GDM1 (cell line): ENCODE measurements at places on chromosomes 5 and 9.

DNA sequence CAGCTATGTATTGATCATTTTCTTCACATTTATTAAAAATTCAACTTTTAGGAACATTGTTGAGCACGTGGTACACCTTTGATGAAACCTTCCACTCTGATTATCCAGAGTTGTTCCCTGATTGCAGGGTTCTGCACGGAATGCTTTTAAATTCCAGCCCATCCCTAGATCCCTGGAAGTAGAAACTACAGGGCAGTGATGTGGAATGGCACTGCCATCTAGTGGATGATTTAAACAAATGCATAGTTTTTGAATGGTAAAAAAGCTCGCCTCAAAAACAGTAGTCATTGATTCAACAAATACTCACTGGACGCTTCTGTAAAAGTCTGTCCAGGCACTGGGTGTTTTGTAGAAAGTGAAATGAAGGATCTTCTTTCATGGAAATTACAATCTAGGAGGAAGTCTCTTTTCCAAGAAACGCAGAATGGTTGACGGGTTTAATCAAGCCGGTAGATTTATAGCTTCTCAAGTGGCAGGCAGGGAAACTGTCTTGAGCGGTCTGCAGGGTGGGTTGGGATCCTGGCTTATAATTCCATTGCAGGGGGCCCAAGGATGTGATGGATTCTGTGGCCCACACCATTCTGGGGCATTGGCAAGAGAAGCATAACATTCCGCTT, 118.4 kb downstream of the ARHGAP26 start:
- peak; percentile 18 for DNase-seq

DNA sequence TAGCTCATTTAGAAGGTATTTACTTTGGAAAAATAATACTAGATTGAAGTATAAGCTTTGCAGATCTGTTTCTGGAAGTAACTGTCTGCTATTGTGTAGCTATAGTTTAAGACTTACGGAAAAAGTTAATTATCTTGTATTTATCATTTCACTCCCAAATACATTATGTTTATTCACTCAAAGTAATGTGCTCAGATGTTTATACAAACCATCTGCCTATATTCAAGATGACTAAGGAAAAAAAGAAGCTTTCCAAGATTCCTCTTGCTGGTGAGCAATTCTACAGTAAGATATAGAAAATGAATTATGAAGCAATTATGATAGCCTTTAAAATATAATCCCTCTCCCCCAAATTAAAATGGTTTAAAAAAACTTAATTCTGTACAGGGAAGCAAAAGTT, 137.9 kb downstream of the KIAA0825 start:
- no peak for DNase-seq

GRCh38 chr5:179307931-179308471, 37.3 kb downstream of the ADAMTS2 start:
- DNase-seq = no peak

DNA sequence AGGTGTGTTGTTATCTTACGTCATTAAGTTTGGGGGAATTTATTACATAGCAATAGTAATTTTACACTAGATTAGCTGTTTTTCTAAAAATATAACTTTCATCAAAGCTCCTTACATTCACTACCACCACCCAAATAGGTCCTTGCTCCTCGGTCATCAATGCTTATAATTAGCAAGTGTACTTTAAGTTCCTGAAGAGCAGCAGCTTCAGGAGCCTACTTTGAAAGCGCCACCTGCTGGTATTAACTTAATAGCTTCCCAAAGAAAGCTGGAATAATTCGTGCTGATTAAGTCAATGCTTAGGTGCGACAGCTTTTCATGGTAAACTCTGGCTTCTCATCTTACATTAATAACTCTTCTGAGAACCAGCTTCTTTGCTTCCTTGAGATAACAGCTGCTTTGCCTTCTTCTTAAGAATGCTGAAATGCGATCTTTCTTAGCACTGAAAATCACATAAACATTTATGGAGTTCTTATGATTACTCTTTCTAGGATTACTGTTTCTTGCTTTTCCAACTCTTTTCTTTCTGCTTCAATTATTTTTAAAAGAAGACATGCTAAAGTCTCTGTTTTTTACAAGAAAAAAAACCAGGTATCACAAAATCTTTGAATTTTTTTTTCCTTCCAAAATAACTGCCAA, 10.0 kb upstream of the C5 start:
- DNase-seq = no peak

GRCh38 chr5:121706686-121707085, 145.0 kb upstream of the FTMT start:
- DNase-seq = no peak

DNA sequence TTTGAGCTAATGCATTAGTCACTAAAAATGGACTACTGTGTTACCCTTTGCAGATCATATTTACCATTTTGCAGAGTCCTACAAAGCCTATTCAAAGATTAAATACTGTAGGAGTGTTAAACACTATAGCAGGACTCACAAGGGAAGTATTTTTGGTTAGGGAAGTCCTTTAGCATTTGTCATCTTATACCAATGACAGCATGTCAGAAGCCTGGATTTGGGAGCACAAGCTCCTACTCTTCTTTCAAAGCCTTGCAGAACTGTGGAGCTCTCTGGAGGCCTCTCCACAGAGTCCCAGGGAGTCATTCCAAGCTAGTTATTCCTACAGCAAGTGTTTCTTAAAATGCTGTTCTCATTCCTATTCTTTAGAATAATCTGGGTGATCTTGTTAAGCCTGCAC, 288.8 kb downstream of the PIK3R1 start:
- DNase-seq = no peak

GRCh38 chr5:147956064-147956841, 49.9 kb upstream of the C5orf46 start:
- DNase-seq = no peak

GRCh38 chr9:32524892-32525708, 896 bp downstream of the RIGI start:
- no peak for DNase-seq

- no peak for DNase-seq
Measured at GRCh38 chr5:145775893-145776444, 59.2 kb downstream of the PRELID2 start.

DNA sequence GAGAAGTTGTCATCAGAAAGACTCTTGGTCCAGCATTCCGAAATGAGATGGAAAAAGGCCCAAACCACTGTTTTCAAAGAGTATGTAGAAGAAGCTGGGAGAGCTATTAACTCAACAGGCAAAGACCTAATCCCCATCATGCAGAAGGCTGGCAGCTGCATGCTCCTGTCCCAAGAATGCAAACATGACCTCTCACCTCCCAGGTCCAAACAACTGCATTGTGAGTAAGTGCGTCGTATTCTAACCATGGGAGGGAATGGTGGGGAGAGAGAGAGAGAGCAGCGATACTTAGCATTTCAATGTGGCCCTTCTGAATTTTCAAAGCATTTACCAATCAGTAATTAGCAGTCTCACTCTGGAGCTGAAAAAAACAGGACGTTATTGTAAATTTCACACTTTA, 27.6 kb downstream of the TRPC7 start:
- DNase-seq = no peak

- DNase-seq = no peak
Measured at GRCh38 chr9:133187561-133188005, 21.5 kb downstream of the OBP2B start.

- no peak for DNase-seq
Measured at GRCh38 chr9:9791611-9792010, 821.2 kb downstream of the PTPRD start.

DNA sequence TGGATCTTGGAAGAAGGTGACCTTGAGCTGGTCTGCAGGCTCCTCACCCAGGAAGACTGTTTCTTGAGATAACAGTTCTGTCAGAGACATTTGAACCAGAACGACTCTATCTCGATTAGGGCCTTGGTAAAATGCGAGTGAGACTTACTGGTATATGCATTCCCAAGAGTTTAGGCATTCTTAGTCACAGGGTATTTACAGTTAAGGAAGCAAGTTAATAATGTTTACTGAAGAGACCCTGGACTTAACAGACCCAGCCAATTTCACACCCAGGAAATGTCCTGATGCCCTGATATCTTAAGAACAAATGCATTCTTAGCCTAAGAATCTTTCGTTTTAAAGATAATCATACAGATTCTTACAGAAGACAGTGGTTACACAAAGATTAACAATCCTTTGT, 1867.2 kb upstream of the C9orf72 start:
- no peak for DNase-seq

- DNase-seq = no peak
Measured at GRCh38 chr9:27539479-27540441, 10.1 kb upstream of the MOB3B start.

- no peak for DNase-seq
Measured at GRCh38 chr9:81052846-81053245, 636.5 kb downstream of the TLE1 start.

- DNase-seq = no peak
Measured at GRCh38 chr5:3140117-3140516, 388.6 kb upstream of the IRX2 start.

DNA sequence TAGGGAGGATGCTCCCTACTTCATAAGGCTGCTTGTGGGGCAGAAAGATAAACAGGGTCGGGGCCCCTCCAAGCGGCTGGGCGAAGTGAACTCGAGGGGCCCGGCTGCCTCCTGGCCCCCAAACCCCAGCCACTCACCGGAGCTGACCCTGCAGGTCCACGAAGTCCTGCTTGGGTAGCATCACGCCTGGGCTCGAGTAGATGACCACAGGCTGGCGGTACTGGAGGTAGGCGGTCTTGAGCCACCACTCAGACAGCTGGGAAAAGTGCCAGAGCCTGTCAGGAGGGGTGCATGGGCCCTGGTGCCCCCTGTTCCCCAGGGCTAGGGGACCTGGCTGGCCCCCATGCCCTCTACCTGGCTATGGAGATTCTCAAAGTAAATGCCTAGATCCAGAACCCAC, 6.5 kb downstream of the CRAT start:
- no peak for DNase-seq

DNA sequence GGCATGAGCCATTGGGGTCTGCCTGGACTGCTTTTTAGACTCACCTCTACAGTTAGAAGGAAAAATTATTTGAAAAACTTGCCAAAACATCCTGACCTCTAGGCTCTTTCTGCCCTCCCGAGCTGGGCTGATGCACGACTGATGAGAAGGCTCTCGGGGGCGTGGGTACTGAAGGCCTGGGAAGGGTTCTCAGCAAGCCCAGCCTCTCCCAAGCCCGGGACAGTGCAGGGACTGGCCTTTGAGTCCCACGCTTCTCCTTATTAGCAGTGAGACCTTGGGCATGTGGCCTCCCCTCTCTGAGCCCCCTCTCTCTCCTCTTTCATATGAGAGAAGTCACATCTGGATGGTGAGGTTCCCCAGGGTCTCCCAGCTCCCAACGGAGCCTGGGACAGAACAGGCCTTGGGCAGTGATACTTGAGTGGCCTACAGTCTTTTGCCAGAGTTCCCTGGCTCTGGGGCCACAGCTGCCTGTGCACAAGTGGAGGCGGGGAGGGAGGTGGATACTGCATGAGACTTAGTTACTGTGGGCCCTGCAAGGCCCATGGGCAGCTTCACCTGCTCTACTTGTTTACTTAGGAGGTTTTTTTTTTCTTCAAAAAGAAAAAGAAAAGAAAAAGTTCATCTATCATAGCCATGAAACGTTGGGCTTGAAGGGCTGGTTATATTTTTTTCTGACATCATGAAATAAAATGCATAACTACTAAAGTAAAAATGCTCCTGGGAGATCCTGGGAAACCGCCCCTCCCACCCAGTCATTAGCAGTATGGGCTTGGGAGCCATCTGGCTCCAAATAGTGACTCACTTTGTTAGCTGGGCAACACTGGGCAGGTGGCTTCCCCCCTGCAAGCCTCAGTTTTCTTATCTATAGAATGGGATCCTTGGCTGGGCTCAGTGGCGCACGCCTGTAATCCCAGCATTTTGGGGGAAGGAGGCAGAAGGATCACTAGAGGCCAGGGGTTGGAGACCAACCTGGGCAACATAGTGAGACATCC, 139.4 kb downstream of the GAPVD1 start:
- no peak for DNase-seq

GRCh38 chr5:57802131-57802530, 319.5 kb upstream of the ACTBL2 start:
- DNase-seq = no peak

DNA sequence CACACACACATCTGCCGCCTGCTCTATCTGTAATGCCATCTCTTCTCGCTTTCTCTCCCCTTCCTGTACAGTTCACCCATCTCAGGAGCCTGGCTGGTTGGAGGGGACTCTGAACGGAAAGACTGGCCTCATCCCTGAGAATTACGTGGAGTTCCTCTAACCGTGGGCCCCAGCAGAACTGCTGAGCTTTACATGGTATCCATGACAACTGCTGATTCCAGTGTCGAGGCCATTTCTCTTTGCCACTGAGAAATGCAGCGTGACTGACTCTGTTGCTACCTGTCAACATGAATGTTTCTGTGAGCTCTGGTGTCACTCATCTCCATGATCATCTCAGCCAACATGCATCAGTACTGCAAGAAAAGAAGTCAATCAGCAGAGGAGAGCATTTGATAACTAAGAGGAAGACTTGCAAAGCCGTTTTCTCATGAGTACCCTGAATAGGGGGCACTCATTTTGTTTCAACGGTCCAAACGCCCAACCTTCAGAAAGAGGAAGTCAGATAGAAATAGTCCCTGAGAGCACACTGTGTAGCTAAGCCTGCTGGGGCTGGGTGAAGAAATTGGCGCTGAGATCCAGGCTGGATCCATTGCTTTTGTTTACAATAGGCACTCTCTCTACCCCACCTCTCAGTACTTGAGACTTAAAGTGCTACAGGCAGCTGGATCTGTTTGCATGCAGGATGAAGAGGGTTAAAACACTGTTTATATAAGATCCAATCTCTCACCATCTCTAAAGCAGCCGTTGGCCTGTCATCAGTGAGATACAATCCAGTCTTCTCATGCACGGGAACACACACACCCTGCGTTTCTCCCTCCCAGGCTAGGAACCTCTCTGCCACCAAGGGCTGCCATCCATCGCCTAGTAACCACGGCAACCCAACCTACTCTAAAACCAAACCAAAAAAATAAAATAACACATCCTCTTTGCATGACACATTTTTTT, 180.9 kb downstream of the NR3C1 start:
- peak; percentile 76 for DNase-seq

- DNase-seq = no peak
Measured at GRCh38 chr9:137316012-137316981, 14.2 kb upstream of the NRARP start.

- DNase-seq = no peak
Measured at GRCh38 chr5:58793888-58794657, 211.2 kb downstream of the RAB3C start.

DNA sequence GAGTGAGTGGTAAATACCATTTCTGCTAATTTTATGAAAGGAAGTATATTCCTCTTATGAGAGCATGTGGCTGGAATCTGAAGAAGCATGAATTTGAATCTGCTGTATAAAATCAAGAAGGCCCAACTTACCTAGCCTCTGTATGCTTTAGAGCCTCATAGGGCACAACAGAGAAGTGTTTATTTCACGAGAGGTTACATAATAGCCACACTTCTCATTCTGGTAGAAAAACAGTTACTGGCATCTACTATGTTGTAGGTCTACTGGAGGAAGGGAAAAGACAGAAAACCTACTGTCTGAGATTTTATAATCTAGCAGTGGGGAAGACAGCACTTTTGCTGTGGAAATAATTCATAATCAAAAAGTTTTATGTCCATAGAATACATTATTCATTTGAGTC, 172.6 kb upstream of the ZNF608 start:
- DNase-seq = no peak

DNA sequence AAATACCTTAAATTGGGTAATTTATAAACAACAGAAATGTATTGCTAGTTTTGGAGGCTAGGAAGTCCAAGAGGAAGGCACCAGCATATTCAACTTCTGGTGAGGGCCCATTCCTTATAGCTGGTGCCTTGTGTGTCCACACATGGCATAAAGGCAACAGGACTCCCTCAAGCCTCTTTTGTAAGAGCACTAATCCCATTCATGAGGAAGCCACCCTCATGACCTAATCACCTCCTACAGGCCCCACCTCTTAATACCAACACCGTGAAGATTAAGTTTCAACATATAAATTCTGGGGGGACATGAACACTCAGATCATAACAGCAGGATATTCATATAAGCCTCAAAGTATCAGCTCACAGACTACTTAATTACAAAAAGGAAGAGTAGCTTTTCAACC, 4.0 kb upstream of the PLAC8L1 start:
- DNase-seq = no peak
